Activated CD8-positive, alpha-beta T cell treated with anti-CD3 and anti-CD28 coated beads for 36 hours (primary cell): ENCODE measurements at places on chromosomes 11 and 22.

DNA sequence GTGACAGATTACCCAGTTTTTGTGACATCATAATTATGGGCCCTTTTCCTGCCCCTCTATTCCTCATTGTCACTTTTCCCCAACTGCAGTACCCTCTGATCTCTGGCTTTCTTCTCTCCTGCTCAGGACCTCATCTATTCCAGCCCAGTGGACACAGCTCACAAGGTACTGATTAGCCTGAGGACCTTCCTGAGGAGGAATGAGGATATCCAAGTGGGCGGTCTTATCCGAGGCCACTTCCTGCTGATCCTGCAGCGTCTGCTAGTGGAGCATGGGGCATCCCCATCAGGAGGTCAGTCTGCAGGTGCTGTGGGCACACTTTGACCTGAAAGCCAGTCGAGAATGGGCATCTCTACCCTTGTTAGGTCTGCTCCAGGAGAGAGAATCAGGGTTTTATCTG lies 24.5 kb upstream of the CCDC134 start:
- no peak for DNase-seq

GRCh38 chr11:69130654-69131053 lies 25.1 kb upstream of the SMIM38 start:
- DNase-seq, result no peak

DNA sequence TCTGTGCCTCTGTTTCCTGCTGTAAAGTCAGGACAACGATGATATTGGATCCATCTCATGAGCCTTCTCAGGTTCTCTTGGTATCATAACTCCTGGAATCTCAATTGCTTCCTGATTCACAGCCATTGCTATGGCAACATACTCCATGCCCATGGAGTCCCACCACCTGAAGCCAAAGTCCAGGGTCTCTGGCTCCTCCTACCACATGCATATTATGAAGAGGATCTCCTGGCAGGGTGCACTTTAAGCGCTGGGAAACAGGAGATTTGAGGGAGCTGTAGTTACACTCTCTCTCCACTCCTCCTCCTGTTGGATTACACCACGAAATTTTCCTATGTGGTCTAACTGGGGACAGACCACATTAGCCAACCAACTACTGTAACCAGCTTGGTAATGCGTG lies 130.9 kb upstream of the SEZ6L start:
- DNase-seq, result no peak

DNA sequence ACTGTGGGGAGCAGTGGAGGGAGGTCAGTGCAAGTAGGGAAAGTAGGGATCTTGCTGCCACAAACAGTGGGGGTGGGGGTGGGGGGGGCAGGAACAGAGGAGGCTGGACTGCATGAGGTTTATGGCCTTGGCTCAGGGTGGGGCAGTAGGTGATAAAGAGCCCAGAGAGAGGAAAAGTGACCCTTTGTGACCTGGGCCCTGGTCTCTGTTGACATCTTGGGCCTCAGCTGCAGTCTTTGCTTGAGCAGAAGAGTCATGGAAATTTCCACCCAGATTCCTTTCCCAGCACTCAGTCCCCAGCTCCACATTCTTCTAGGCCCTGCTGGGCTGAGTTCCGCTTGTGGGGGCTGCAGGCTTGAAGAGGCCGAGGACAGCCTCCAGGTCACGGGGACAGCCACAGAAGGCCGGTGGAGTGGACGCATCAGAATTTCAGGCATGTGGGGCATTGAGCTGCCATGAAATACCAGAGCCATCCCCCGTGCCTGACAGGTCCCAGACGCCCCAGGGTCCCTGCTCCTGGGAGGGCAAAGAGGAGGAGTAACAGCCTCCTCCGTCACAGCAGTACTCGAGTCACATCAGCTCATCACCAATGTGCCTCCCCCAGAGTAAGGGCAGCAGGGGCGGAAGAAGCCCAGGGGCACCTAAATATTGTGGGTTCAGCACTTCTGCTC lies 9.7 kb upstream of the MALAT1 start:
- no peak for DNase-seq

DNA sequence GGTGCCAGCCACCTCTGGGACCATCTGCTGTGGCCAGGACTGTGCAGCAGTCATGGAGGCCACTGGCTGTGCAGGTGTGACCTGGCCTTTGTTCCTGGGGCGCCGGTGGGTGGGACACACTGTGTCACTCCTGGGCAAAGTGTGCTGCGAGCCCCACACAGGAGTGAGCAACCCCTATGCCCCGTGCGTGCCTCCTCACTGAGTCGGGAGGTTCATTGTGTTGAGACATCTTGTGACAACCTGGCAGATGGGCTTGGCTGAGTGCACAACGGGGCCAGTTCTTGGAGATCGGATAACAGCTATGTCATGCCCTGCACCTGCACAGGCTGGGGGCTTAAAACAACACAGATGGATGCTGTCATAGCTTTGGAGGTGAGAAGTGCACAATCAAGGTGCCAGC lies 13.5 kb downstream of the ANO1 start:
- no peak for DNase-seq

DNA sequence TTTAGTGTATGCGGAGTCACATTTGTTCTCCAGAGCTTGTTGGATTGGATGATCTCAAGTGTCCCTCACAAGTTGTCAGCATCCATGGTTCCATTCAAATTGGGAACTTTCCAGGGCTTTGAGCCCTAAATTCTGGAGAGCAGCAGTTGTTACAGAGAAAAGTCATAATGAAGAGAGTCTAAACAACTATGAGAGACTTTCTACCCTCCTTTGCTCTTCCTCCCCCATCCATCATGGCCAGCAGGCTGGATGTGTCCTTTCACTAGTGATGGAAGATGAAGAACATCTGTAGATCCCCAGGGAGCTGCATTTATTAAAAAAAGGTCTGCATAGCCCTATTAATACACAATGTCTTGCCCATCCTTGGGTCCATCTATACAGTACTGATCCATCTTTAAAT lies 129.6 kb upstream of the TIMP3 start:
- no peak for DNase-seq
